ENCODE measurements at places on chromosomes 11 and 22.
A peak's percentile ranks its signal among the peaks of the same experiment; 100 is the strongest.

GRCh38 chr22:47095395-47096122 lies 333.1 kb downstream of the TBC1D22A start:
- no peak for DNase-seq

- no peak for DNase-seq
Measured at GRCh38 chr11:117706322-117706814, 90.6 kb downstream of the DSCAML1 start.

GRCh38 chr11:112785149-112785548 lies 176.1 kb upstream of the NCAM1 start:
- no peak for DNase-seq

DNA sequence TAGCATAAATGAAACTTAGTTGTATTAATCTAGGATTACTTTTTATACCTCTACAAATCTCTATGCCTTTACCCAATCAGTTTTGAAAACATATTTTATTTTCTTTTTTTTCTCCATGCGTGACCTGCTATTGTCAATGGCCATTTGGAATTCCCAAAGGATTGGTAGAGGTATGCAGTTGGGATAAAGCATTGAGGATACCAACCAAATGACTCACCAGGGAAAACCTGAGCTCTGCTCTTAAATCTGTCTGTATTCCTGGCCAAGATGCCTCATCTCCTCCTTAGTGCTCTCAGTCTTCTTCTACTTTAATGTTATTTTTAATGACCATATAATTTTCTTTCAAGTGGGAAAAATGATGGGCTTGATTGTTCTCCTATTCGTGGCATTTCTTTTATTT lies 61.9 kb downstream of the EHF start:
- no peak for DNase-seq

- DNase-seq = no peak
Measured at GRCh38 chr11:36240801-36241200, 48.4 kb downstream of the COMMD9 start.

- DNase-seq = peak; percentile 53
Measured at GRCh38 chr22:37244114-37244921, at the start of gene RAC2. Gene RAC2, minus strand, starts transcription at chr22:37244269. Its CDS starts 121 bp downstream, at chr22:37244148.

DNA sequence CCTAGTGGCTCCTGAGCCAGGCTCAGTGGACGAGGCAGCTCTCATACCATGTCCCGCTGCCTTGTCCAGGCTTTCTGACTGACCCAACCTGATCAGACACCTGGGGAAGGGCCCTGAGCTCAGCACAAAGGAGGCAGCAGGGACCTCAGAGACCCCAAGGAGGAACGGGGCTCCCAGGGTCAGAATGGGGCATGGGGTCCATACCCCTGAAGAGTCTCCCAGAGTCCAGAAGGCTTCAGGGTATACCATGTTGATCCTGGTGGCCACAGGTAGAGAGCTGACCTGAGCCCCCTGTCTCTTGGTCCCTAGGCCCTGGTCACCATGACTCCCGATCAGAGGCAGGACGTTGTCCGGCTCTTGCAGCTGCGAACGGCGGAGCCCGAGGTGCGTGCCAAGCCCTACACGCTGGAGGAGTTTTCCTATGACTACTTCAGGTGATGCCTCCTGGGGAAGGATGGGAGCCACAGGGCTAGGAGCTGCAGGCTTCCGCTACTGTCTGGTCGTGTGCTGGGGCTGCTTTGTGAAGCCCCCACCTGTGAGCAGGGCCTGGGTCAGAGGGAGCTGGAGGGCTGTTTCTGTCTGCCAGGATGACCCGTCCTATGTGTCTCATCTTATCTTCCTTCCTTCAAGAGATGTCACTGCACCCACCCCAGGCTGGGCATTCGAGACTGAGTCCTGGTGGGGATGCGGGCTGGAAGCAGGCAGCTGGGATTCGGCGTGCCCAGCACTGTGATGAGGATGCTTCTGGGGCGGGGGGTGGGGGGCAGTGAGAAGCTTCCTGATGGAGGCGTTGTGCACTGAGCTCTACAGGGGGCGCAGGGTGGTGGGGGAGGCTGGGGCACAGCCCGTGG lies 74.2 kb downstream of the MYO7A start:
- no peak for DNase-seq

GRCh38 chr22:27124351-27124966 lies 467.1 kb downstream of the MIAT start:
- no peak for DNase-seq

DNA sequence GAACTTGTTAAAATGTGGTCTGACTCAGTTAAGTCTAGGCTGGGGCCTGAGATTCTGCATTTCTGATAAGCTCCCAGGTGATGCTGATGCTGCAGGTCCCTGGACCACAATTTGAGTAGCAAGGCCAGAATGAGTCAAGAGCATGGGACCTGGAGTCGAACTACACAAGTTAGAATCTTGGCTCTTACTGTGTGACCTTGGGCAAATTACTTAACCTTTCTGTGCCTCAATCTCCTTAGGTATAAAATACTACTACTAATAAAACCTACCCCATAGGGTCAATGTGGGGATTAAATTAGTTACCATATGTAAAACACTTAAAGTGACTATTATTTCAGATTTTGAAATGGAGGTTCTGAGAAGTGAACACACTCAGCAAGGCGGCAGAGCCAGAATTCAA lies 34.3 kb downstream of the GDPD5 start:
- no peak for DNase-seq

GRCh38 chr11:35223991-35224390 lies 85.0 kb downstream of the CD44 start:
- no peak for DNase-seq

- no peak for DNase-seq
Measured at GRCh38 chr22:42895541-42895981, 38.5 kb upstream of the ARFGAP3 start.

DNA sequence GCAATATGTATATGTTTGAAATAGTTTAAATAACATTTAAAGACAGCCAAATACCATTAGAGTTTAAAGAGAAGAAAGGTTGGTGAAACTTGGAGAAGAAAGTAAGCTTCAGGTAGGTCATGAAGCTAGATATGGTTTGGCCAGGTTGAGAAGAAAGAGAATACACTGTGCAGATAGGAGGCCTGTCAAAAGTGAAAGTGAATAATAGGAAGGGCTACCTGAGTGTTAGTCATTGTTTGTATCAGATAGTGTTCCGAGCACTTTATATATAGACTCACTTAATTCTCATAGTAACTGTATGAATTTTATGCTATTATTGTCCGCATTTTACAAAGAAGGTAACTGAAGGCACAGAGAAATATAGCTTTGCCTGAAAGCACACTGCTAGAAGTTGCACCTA lies 56.9 kb downstream of the USP47 start:
- DNase-seq = no peak

- DNase-seq = no peak
Measured at GRCh38 chr11:77506857-77507256, 33.0 kb upstream of the PAK1 start.

- no peak for DNase-seq
Measured at GRCh38 chr11:76524919-76525318, 80.1 kb downstream of the EMSY start.

DNA sequence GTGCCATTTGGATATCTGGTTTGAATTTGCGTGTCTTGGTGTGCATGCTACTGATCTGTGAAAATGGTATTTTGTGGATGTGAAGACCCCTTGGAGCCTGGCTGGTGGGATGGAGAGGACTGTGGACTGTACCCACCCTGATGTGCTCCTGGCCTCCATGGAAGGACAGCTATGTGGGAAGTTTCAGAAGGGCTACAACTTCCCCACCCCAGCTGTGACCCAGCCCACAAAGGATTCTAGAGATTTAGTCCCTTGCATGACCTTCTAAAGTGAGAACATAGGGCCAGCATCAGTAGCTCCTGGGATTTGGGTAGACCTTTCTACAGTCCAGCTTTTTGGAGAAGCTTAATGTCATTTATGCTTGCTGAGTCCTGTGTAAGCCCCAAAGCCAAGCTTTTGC lies 173.4 kb downstream of the BCR start:
- no peak for DNase-seq

DNA sequence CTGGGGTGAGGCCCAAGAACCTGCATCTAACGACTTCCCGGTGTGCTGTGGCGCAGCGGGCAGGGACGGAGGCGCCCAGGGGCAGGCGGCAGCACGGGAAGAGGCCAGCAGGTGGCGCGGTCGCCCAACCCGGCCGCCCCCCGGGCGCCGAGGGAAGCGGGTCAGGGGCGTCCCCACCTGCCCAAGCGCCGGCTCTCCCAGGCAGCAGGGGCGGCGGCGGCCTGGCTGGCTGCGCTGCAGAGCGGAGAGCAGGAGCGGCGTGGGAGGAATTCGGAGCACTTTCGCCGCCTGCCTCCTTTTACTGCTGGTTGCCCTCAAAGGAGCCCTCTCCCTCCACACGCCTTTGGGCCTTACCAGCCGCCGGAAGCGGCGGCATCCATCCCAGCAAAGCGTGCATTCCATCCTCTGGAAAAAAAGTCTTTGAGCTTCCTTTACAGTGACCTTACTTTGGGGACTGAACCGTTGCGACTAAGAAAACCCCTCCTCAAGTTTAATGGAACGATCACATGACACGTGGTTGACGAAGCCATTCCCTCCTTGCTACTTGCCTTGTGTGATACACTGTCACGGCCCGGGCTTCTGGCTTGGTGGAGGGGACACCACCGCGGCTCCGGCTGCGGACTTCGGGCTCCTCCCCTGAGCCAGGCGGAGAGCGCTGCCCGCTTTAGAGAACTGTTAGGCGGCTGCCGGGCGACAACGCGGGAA lies 106.8 kb upstream of the CLMP start:
- peak; percentile 60 for DNase-seq

GRCh38 chr11:44771841-44772240 lies 45.1 kb downstream of the TSPAN18 start:
- DNase-seq = no peak

GRCh38 chr11:3962406-3962840 lies 107.0 kb downstream of the STIM1 start:
- no peak for DNase-seq

DNA sequence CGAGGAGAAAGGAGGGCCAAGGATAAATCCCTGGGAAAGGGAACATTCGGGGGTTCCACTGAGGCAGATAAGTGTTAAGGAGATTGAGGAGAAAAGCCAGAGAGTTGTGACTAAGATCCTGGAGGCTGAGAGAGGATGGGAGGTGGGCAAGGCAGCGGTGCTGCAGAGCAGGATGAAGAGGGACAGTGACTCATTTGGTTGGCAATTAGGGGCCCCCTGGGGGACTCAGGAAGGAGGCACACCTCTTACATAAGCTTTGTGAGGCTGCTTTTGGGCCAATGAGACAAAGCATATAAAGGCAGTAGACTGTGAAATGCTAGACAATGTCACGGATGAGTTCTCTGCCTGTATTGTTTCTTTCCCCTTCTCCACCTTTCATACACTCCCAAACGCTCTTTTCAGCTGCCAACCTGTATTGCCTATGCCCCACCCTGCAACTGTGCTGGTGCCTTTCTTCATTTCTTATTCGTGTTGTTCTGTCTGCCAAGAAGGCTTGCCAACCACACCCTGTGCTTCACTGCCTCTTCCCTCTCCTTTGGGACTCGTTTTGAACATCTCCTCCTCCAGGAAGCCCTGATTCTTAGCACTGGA lies 246.8 kb upstream of the KIRREL3 start:
- DNase-seq = no peak

DNA sequence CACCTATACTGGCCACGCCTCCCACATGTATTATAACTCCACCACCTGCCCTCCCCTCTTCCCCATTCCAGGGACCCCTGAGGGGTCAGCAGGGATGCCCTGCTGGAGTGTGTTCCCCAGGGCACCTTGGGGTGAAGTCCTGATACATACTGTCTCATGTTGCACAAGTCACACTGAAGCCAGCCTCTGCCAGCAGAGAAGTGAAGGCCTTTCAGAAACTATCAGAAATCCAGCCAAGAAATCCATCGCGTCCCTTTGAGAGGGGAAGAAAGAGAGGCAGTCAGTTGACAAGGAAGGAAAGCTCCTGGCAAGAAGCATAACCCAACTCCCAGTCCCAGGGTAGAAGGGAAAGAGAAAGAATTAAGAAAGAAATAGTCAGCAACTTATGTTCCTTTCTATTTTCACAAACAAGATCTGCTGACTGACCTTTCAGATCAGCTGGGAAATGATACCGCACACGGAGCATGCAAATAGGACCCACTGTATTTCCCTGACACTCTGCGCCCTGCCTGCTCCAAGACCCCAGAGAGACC lies 45.2 kb downstream of the SC5D start:
- no peak for DNase-seq

DNA sequence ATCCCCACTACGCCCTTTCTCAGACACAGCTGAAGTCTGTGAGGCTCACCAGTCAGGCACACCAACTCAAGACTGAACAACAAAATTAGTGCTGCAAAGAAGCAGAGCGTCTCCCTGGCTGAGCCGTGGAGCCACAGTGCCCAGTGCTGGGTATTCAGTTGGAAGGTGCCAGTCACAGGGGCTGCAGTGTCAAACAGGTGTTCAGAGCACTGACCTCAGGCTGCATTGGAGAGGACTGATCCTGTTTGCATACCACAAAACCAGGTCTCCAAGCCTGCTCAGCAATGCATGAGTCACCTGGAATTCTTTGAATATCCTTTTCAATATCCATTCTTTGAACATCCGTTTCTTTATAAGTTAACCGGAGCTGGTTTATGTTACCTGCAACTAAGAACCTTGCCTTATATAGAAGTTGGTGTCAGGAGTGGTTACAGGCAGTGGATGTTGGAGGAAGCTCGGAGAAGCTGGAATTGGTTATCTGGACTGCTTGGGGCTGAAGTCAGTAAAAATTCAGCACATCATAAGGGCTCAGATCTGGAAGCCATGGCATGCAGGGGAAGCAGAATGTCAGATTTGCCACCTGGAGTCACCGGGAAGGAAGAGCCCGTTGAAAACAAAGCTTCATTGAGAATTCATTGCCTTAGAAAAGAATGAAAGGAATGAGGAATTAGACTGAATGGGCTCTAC lies 30.3 kb downstream of the PDGFB start:
- DNase-seq = no peak

GRCh38 chr11:117874253-117874909 lies 2.1 kb downstream of the FXYD6 start:
- no peak for DNase-seq

- DNase-seq = no peak
Measured at GRCh38 chr11:109553284-109553683, 131.3 kb downstream of the C11orf87 start.

GRCh38 chr11:10855295-10855694 lies 2.6 kb downstream of the ZBED5 start:
- DNase-seq = no peak

GRCh38 chr11:923691-924405 lies 1.8 kb upstream of the AP2A2 start:
- DNase-seq = no peak

- peak; percentile 41 for DNase-seq
Measured at GRCh38 chr22:29478326-29479276, 1.4 kb upstream of the NEFH start.

GRCh38 chr11:9884601-9885000 lies 220.7 kb downstream of the SWAP70 start:
- no peak for DNase-seq

GRCh38 chr11:80698637-80699036 lies 1257.8 kb upstream of the TENM4 start:
- no peak for DNase-seq
